ENCODE measurements at places on chromosomes 3 and 15.

DNA sequence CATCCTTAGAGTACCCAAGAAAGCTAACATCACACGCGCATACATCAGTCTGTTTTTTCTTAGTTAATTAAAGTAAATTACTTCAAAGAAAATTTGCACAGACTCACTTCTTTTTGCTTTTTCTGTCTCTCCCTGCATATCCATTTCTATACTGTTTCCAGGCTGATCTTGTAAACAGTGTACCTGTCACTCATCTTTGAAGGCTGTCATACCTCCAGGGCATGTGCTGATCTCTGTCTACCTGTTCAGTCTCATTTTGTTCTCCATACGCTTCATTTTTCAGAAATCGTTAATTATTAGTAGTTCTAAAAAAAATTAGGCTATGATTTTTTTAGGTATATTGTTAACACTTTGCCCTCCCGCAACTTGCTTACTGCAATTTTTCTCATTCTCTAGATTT, 313.9 kb upstream of the ROBO2 start:
- DNase-seq: no peak

- DNase-seq: peak; percentile 14
Observed at GRCh38 chr15:93028632-93029213, 60.3 kb downstream of the RGMA start.

DNA sequence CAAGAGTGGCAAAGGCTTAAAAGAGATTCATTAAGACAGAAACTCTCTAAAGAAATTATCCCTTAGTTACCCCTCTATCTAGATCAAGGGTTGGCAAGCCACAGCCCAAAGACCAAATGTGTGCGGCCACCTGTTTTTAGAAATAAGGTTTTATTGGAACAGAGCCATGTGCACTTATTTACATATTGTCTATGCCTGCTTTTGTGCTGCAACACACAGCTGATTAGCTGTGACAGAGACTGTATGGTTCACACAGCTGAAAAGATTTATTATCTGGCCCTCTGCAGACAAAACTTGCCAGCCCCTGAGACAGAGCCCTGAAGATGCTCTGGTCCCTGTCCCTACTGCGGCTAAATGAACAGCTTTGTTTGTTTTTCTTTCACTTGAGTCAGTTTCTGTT, 88.1 kb downstream of the ADAMTS9 start:
- no peak for DNase-seq

DNA sequence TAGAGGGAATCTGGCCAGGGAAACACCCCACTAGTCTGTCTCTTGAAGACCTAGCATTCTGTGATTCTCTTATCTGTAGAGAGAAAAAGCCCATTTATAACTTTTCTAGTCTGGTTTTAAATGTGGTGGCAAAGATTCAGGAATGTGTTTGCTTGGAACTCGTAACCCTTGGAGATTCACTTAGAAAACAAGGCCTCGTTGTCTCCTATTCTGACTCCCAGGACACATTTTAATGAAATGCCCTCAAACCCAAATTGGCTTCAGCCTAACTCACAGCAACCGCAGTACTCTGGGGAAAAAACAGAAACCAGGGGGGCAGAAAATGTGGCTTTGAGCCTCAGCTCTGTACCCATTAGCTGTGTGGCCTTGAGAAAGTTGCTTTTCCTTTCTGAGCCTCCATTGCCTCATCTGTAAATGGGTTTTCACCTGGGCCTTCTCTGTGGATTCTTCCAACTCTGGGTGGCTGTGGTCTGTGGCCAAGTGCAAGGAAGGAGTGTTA, 36.5 kb downstream of the RPLP1 start:
- DNase-seq: no peak

GRCh38 chr15:91956026-91956723, 102.7 kb downstream of the SLCO3A1 start:
- no peak for DNase-seq

DNA sequence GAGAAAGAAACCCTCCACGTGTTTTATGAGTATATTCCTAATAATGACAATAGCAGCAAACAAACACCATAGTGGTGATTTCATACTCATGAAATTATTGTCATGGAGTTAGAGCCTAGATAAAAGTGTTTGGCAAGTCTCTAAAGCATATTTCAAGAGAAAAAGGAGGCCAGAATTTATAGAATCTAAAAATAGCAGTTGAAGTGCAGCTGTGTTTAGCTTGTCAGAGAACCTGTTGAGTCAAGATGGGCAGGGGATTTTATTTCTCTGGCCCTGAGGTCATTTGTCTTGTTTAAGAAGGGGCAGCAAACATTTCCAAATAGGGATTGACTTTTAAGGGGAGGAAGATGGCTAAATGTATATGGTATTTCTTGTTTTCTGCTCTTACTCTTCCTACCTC, 279.6 kb upstream of the CTDSPL start:
- DNase-seq: no peak

GRCh38 chr3:28118087-28118486, 123.3 kb upstream of the CMC1 start:
- DNase-seq: no peak

Data from SHP77 (cell line).